ENCODE measurements at places on chromosomes 5 and 9.

DNA sequence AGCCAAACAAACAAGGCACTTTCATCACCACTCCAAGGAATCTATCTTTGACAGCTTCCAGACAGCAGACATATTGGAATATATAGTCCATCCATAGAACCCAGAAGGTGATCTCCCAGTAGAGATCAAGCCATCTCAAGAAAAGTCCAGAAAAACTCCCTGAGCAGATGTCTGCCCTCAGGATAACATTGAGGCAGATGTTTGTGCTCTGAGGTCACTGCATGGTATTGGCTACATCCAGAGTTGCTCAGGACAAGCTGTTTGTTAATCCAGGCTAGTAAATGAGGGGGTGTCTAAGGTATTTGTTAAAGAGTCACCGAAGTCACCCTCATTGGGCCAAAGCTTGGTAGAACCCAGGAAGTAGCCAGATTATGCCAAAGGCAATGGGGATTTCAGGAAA lies 556.3 kb upstream of the KLF4 start:
- no peak for DNase-seq

- DNase-seq = no peak
These were observed 47.3 kb downstream of the LURAP1L start for GRCh38 chr9:12822111-12822510.

DNA sequence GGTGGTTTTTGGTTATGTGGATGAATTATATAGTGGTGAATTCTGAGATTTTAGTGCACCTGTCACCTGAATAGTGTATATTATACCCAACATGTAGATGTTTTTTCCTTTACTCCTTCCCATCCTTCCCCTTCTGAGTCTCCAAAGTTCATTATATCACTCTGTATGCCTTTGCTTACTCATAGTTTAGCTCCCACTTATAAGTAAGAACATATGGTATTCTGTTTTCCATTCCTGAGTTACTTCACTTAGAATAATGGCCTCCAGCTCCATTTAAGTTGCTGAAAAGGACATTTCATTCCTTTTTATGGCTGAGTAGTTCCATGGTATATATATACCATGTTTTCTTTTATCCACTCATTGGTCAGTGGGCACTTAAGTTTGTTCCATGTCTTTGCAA lies 161.6 kb upstream of the CD180 start:
- no peak for DNase-seq

DNA sequence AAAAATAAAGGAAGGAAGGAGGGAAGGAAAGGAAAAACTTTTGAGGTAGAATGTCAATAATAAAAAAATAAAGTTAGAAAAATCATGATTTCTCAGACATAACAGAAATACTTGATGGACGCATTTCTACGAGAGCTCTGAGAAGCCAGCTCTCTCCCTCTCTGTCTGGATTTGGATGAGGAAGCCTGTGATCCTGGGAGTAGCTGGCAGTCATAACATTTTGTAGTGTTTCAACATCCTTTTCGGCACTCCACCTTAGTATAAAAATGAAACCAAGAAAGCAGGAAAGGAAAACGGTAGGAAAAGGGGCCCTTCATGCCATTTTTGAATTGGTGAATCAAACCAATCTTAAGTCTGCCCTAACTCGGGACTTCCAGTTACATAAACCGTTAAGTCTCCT lies 321.3 kb downstream of the EPB41L4A start:
- no peak for DNase-seq

GRCh38 chr5:7930011-7930410 lies 61.1 kb downstream of the MTRR start:
- no peak for DNase-seq

GRCh38 chr5:158486566-158486965 lies 613.1 kb downstream of the EBF1 start:
- no peak for DNase-seq

All from endodermal cell (in vitro differentiated cells).